ENCODE measurements at places on chromosomes 3 and 15. TPM values are rescaled to one million over a fixed set of nuclear protein-coding genes. Genes with fewer than 3 reads are reported as not detected.

ARL14 gene
- total RNA-seq, result not detected

TWF2 gene
- total RNA-seq, result 69.3 TPM

TRH gene
- total RNA-seq, result not detected

TGM4 gene
- not detected for total RNA-seq

CHRD gene
- total RNA-seq, result not detected

GRM2 gene
- 1.1 TPM for total RNA-seq

LMAN1L gene
- total RNA-seq, result 0.23 TPM

ACSBG1 gene
- not detected for total RNA-seq

ARGFX gene
- total RNA-seq, result not detected

FANCD2OS gene
- not detected for total RNA-seq

CEMIP gene
- 0.23 TPM for total RNA-seq

GOLGA8S gene
- 0.35 TPM for total RNA-seq

IQCF5 gene
- total RNA-seq, result not detected

GOLGA6L9 gene
- 3.8 TPM for total RNA-seq

ZDHHC23 gene
- total RNA-seq, result 7.3 TPM

CCR3 gene
- 0.55 TPM for total RNA-seq

GREM1 gene
- total RNA-seq, result not detected

PTH1R gene
- not detected for total RNA-seq

CHL1 gene
- not detected for total RNA-seq

OXTR gene
- total RNA-seq, result 1.1 TPM

ANKRD63 gene
- not detected for total RNA-seq

JMJD7 gene
- total RNA-seq, result 75.0 TPM

KNG1 gene
- not detected for total RNA-seq

CCR9 gene
- 4.5 TPM for total RNA-seq

KLF15 gene
- 0.72 TPM for total RNA-seq

RIOX2 gene
- 32.2 TPM for total RNA-seq

RAB7A gene
- 152 TPM for total RNA-seq

BNC1 gene
- total RNA-seq, result not detected

ST3GAL6 gene
- total RNA-seq, result 1.3 TPM

CAND2 gene
- total RNA-seq, result 1.9 TPM

ISL2 gene
- total RNA-seq, result not detected

CHP1 gene
- total RNA-seq, result 26.4 TPM

ADGRG7 gene
- total RNA-seq, result not detected

CGNL1 gene
- not detected for total RNA-seq

GCSAM gene
- 40.9 TPM for total RNA-seq

TLE3 gene
- total RNA-seq, result 118 TPM

AHSG gene
- total RNA-seq, result not detected

PCSK6 gene
- total RNA-seq, result 0.41 TPM

ZIC1 gene
- total RNA-seq, result not detected

EIF4E3 gene
- 51.5 TPM for total RNA-seq

CFAP44 gene
- total RNA-seq, result 26.1 TPM

POMGNT2 gene
- total RNA-seq, result 5.4 TPM

PRKCI gene
- 18.0 TPM for total RNA-seq

UBA5 gene
- 33.0 TPM for total RNA-seq

ILDR1 gene
- not detected for total RNA-seq

CLDN1 gene
- not detected for total RNA-seq

ACOX2 gene
- total RNA-seq, result not detected

CMSS1 gene
- 18.3 TPM for total RNA-seq

THRB gene
- not detected for total RNA-seq

SMAD6 gene
- total RNA-seq, result 0.09 TPM

NDN gene
- total RNA-seq, result not detected

DPP8 gene
- 54.0 TPM for total RNA-seq

RASL12 gene
- not detected for total RNA-seq

TIMP4 gene
- total RNA-seq, result not detected

SEMA6D gene
- not detected for total RNA-seq

EAF2 gene
- 6.3 TPM for total RNA-seq

SYNPR gene
- not detected for total RNA-seq

EXD1 gene
- total RNA-seq, result not detected

TRPM1 gene
- total RNA-seq, result not detected

LIPH gene
- total RNA-seq, result not detected
